Fibroblast of skin of scalp (primary cell): ENCODE measurements at places on chromosomes 3 and 15.

DNA sequence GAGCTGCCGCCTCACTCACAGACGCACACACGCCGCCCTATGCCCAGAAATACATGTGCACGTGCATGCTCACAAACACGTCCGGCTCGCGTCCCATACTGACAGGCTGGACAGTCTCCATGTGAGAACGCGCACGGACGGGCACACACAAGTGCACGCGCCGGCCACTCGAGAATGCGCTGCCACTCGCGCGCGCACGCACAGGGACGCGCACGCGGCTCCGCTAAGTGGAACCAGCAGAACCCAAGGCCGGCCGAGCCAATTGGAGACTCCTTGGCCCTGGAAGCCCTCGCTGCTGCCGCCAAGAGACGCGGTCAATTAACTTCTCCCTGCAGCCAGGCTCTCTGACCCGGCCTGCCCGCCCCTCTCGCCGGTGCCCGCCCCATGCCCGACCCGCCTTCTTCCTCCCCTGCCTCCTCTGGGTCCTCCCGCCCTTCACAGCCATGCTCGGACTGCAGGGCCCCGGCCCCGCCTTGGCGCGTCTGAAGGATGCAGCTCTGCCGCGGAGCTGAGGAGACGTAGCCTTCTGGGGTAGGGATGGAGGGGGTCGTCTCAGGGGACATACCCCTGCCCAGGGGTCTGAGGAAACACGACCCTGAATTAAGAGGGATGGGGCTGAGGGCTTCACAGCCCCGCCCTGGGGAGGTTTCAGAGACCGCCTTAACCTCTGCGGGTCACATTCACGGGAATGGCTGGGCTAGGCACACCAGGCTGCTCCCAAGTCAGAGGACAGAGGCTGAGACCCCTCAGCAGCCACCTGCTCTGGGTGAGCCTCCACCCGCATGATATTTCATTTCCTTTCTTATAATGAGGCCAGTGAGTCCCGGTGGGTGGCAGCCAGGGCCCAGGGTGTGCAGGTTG, 15.0 kb downstream of the PTH1R start:
- peak; percentile 49 for DNase-seq

DNA sequence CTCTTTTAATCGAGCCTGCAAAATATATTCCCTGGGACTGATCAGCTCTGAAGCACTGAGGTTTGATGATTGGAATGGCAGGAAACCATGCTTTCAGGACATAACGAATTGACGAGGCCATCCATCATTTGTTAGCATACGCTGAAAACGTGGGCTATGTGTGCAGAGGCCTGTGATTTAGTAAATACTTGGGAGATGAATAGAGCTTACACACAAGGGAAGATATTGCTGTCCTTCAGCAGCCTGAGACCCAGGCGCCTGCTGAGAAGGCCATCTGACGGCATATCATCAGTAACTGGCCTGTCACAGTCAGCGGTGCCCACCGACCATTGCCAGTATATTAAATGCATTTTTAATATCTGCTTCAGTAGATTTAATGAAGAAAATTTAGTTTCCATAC, 16.2 kb downstream of the CDIN1 start:
- DNase-seq = no peak

GRCh38 chr3:46981932-46982471, 2.5 kb downstream of the NBEAL2 start:
- DNase-seq = no peak

DNA sequence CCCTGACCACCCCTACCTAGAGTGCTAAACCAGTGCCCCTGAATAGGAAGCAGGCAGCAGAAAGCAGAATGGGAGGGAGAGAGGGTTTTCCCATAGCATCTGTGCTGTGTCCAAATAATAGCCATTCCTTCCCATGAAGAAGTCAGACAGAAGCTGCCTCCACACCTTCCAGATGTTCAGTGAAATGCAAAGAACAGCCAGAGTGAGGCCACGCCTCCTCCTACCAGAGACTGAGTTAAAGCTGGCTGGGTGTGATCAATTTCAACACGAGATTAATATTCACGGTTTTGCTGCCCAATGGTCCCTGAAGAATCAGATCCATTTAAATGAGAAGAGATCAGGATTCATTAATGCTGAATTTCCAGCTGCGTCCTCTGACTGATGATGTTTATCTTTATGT, 111.8 kb downstream of the SRGAP3 start:
- DNase-seq = no peak

DNA sequence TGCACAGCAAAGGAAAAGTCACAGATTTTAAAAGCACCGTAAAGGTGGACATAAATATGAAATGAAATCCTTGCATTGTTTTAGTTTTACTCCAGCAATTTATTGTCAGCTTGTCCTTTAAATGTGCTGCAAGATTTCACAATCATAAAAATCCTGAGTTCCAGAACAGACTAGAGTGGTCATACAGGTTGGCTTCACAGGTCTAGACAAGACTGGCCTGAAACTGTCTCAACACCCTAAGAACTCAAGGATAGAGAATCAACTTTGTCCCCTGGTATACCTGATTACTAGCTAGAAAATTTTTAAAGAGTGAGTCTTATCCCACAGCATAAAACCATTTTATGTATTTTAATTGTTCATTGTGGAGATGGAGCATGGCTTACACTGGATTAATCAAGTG, 521.7 kb upstream of the MCTP2 start:
- no peak for DNase-seq

DNA sequence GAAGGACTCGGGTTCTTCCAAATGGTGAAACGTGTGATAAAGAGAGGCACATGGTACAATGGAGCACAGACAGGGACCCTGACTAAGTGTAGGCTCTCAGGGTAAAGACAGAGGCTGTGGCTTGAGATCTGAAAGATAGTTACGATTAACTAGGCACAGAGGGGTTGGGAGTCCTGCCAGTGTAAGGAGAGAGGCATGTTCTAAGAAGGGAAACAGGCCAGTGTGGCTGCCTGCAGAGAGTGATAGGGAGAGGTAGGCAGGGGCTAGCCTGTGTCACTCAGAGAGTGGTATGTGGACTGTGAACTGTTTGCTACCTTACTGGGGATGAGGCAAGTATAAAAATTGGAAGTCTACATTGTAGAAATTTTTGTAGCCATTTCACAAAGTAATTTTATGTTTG, 109.5 kb downstream of the PEX5L start:
- no peak for DNase-seq

- peak; percentile 18 for DNase-seq
These were observed 601.1 kb downstream of the FHIT start for GRCh38 chr3:60650171-60650570.

DNA sequence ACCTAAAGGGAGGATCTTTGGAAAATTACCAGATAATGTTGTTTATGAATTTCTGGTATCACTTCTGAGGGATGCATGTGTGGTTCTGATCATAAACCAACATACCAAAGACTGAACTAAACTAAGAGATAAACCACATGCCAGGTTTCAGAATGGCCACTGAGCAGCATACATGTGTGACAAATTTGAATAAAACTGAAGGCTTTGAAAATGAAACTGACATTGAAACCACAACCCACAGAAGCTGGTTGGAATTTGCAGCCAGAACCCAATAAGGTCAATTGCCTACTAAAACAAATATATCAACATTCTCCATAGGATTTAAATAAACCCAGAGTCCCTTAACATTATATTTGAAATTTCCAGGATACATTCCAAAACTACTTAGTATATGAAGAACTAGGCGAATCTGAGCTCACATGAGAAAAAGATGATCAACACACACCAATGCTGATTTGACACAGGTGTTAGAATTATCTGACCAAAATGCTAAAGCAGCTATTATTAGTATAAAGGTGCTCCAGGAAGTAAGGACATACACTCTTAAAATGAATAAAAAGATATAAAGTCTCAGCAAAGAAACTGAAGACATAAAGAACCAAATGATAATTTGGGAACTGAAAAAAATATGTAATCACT, 125.0 kb downstream of the ZNF280D start:
- peak; percentile 66 for DNase-seq

DNA sequence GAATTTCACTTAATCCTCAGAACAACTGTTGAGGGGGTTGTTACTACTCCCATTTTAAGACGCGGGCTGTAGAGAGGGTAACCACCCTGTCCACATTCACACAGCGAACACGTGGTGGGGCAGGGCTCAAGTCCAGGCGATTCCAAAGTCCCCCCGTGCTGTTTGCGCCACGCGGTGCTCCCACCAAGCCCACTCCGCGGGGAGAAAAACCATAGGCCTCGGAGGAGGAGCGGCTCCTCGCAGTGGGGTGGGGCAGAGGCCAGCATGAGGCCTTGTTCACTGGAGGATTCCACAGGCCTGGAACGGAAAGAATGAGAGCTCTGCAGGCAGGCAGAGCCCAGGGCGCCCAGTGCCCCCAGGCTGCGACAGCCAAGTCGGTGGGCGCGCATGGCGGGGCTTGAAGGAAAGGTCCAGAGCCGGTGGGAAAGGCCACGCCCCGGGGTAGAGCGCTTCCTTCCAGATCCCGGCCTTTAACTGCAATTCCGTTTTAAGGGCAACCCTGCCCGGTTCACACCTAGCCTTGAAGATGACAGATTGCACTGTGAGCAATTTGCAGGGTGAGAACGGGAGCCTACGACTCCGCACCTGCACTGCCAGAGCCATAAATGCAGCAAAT, 161.8 kb upstream of the TBL1XR1 start:
- peak; percentile 42 for DNase-seq

GRCh38 chr3:113695431-113695785, 1.0 kb downstream of the USF3 start:
- no peak for DNase-seq

GRCh38 chr15:98433346-98433745, 215.0 kb upstream of the IGF1R start:
- no peak for DNase-seq

- no peak for DNase-seq
These were observed 95.1 kb upstream of the TNFAIP8L3 start for GRCh38 chr15:51189669-51190385.

DNA sequence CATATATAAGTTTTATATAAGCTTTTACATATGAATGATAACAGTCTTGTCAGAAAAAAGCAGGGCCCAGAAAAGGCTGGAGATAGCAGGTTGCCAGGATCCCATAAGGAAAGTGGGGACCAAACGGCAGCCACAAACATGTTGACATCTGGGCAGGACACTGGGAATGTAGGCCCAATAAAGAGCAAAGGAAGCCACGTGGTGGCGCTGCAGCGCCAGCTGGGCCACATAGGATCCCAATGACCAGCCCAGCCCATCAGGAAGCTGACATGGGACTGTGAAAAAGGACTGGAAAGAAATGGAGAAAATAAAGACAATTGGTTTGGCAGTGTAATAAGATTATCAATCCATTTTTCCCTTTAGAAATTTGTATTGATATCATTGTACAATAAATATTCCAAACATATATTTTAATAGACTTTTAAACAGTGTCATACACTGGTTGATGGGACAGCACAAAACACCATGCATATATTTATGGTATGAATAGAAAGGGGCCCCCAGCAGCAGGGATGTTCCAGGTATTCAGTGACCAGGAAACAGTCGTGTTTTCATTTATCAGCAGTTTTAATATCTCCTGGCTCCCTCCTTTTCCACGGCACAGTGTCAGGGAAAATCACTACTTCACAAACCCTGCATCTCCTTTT, 89.0 kb upstream of the STRIT1 start:
- DNase-seq = peak; percentile 76

DNA sequence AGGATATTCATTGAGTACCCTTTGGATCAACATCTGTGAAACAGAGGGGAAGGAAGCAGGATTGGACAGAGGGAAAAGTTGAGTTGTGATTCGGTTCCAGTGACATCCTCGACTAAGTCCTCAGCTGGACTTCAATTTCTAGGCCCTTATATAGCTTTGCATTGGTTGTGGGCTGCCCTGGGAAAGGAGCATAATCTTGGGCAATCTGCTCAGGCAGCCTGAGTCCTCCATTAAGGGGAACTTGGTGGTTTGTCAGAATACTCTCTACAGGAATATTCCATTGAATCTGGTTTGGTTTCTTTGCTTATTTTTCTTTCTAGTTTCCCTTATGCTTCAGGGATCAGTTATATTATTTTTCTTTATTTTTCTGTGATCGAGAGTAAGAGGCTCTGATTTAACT, 94.1 kb downstream of the TCF12 start:
- no peak for DNase-seq

- peak; percentile 63 for DNase-seq
These were observed 64.7 kb downstream of the OXSM start for GRCh38 chr3:25854635-25855034.

- no peak for DNase-seq
These were observed 78.4 kb downstream of the WDR72 start for GRCh38 chr15:53681056-53681455.

DNA sequence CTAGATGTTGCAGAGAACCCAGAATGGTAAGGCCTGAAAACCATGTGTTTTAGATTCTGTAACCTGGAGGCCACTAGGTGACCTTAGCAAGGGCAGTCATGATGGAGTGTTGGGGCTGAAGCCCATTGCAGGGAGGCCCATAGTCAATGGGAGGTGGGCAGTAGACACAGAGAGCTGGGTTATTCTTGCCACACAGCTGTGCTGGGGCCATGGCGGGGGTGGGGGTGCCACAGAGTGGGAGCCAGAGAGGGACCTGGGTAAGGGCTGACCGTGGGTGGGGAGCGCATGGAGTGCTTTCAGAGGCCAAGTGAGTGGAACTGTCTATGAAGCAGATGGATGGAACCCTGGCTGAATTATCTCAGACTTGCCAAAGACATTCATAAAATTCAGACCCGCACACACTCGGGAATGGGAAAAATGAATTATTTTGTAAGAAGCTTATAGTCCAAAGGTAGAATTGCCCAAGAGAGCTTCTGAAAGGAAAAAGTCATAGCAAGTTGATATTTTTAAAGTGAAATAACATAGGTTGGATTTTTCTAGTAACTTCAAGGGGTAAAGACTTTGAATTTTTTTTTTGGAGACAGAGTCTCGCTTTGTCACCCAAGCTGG, 53.9 kb downstream of the SMAD3 start:
- no peak for DNase-seq

GRCh38 chr3:122948408-122948807, 79.2 kb downstream of the SEMA5B start:
- no peak for DNase-seq

GRCh38 chr3:38837358-38837757, 21.3 kb upstream of the SCN10A start:
- DNase-seq = no peak

GRCh38 chr15:38549222-38549621, 15.4 kb downstream of the RASGRP1 start:
- peak; percentile 72 for DNase-seq

- no peak for DNase-seq
These were observed 12.1 kb upstream of the SKOR1 start for GRCh38 chr15:67813104-67813634.

DNA sequence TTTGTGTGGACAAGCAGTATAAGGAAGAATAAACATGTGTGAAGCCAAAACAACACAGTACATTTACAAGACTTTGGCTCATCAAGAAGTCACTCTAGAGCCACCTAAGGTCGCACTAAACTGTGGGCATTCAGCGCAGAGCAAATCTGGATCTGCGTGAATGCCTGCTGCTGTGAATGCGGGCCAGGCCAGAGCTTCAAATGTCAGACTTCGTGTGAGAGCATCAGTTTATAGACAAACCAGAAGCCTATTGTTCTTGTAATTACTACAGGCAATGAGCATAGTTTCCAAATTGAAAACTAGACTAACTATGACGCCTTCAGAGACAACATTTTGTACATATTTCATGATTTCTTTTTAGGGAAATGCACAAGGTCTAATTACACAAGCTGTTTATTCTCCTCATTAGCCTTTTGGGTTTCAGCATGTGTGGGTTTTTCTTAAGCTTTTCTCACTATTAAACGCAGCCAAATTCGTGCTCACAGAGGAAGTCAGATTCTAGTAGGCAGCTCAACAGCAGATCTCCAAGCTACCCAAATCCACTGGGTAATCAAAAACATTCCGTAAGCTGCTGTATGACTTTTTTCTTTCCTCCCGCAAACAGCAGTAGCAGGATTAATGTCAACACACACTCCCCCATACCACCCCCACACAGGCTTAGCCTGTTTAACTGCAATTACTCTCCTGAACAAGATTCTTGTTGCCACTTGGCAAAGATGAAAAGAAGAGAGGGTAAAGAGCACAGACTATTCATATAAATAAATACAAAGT, 84.5 kb upstream of the SETMAR start:
- no peak for DNase-seq
